ENCODE measurements at places on chromosomes 4 and X.

GRCh38 chr4:109947457-109947856, 34.8 kb downstream of the EGF start:
- no peak for DNase-seq

DNA sequence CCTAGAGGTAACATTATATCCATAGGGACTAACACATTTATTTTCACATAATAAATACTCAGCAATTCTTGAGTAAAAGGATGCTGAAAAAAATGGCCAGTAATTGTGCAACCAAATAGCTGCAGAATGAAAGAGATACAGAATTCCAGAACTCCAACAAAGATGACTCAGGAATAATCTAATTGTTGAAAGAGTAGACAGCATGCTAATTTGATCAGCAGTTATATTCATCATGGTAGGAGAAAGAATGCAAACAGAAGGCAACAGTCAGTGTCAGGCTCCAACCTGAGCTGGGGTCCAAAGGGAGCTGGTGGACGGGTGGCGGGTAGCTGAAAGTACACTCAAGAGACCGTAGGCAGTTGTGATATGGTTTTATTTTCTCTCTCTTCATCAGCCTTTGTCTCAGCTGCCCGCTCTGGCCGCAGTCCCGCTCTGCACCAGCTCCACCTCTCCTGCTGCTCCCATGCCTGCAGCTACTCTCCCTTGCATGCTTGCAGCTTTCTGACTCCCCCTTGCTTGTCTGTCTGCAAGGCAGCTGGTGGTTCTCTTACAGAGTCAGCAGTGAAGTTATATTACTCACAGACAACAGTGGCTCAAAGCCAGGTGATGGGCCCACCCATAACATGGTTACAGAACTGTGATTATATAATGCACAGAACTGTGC, 1150.1 kb downstream of the STIM2 start:
- DNase-seq, result no peak

- DNase-seq, result no peak
Measured at GRCh38 chr4:156963419-156963818, 8.2 kb downstream of the PDGFC start.

- DNase-seq, result no peak
Measured at GRCh38 chrX:105101378-105101777, 119.1 kb downstream of the TEX13A start.

DNA sequence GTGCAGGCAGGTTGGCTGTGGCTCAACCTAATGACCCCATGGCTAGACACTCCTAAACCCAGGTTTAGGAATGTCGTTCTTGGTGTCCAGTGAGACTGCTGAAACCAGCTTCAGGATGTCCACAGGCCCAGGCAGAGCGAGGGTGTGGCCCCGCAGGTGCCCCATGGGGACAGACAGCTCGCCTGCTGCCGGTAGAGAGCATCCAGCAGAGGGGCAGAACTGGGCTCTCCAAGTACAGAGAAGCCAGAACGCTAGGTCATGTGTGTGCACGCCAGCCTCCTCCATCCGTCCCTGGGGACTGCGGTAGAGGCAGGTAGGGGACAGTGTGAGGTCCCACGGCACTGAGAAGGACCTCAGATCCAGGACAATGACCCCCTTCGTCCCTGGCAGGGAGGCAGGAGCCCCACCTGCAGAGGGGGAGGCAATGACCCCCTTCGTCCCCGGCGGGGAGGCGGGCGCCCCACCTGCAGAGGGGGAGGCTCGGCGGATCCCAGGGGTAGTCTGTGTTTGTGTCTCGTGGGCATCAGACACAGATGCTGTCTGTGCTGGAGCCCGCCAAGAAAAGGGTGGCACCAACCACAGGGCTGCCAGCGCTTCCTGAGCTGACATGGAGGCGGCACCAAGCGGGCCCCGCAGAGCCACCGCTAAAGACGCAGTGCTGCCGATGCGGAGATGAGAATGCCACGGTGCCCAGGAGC, 118.4 kb downstream of the FAM53A start:
- no peak for DNase-seq

DNA sequence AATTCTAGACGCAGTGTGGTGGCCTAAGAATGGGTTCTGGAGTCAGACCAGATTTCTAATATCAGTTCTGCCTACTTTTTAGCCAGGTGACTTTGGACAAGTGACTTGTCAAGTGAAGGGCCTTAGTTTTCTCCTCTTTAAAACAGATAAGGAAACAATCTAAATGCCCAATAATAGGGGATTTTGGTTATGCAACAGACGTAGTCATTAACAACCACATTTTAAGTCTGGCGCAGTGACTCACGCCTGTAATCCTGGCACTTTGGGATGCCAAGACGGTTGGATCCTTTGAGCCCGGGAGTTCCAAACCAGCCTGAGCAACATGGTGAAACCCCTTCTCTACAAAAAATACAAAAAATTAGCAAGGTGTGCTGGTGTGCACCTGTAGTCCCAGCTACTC, 2.1 kb upstream of the ZMYM3 start:
- DNase-seq, result no peak

DNA sequence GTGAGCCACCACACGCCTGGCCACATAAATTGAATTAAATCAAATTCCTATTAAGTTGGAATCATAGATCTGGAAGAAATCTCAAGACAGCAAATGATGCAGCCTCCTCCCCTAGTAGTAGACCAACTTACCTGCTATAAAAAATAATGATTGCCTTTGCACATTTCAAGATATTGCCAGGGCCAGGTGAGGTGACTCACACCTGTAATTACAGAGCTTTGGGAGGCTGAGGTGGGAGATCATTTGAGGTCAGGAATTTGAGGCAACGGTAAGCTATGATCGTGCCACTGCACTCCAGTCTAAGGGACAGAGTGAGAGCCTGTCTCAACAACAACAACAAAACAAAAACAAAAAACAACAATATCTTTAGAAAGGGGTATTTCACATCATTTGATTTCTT, 17.0 kb upstream of the WWC2 start:
- no peak for DNase-seq

DNA sequence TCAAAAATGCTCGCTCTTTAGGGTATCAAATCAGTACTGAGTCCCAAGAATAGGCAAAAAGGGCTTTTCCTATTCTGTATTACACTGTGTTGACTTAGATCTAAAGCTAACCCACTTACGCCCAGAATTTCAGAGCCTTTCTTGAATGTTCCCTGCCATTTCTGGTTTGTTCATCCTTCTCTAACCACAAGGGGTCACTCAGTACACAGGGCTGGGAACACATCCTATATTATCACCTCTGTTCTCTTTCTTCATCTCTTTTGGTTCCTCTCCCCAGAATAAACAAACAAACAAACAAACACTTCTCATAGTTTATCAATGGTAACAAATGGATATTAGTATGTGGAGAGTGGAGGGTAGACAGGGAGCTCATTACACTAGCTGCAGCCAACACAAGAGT, 25.5 kb upstream of the MORC4 start:
- DNase-seq, result no peak

DNA sequence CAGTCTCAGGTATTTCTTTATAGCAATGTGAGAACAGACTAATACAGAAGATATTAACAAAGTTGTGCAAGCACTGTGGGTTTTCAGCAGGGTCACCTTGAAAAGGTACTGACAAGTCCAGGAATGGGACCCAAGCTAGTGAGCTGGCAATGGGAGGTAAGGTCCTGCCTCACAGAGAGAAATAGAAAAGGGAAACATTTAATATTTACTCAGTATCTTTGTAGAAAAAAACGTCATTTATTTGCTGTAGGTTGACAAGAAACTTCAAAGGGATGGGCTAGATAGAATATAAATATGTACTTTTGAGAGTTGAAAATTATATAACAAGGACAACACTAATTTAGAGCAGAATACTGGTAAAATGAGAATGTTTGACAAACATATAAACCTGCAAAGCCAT, 89.0 kb downstream of the GPRIN3 start:
- no peak for DNase-seq

DNA sequence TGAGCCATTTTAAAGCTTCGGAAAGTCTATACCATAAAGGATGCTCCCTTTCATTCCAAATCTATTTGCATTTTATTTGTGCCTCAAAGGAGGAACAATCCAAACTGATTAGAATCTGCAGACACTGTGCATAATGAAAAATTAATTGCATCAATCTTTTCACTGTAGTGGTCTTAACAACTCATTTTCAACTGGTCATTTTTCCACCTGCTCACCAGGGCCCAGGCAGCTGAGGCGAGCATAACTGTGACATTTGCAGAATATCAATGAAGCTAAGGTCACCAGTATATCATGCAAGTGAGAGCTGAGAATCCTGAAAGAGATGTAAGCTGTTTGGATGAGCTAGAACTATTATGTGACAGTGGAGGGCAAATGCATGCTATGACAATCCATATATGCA, 387.3 kb upstream of the TECRL start:
- DNase-seq, result no peak

DNA sequence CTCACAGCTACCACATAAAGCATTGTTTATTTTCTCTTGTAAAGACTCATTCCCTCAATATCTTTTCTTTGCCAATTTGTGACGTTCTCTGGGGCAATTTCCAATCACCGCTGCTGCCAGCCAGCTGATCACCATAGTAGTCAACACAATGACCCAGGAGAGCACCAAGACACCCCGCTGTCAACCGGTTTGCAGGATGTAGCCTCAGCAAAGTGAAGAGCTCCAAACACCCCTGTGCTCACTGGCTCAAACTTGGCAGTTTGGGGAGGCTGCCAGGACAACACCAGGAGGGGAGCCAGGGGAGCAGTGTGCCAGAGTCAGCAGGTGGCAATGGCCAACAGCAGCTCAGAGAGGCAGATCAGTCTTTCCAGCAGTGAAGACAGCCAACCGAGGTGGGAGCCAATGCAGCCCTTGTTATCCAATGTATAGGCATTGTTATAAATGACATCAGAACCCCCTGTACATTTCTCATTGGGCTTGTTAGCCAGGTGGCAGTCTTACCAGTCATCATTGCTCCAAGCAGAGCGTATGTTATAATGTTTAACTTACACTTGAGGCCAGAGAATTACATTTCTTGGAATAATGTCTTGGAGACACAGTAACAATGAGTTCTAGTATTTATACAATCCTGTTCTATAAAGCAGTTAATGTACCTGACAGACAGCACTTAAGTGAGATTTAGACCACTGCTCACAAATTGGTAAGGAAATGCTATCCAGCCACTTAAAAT, 274.9 kb upstream of the GK2 start:
- DNase-seq, result no peak

- no peak for DNase-seq
Measured at GRCh38 chrX:7145454-7145853, 2.1 kb upstream of the STS start.

DNA sequence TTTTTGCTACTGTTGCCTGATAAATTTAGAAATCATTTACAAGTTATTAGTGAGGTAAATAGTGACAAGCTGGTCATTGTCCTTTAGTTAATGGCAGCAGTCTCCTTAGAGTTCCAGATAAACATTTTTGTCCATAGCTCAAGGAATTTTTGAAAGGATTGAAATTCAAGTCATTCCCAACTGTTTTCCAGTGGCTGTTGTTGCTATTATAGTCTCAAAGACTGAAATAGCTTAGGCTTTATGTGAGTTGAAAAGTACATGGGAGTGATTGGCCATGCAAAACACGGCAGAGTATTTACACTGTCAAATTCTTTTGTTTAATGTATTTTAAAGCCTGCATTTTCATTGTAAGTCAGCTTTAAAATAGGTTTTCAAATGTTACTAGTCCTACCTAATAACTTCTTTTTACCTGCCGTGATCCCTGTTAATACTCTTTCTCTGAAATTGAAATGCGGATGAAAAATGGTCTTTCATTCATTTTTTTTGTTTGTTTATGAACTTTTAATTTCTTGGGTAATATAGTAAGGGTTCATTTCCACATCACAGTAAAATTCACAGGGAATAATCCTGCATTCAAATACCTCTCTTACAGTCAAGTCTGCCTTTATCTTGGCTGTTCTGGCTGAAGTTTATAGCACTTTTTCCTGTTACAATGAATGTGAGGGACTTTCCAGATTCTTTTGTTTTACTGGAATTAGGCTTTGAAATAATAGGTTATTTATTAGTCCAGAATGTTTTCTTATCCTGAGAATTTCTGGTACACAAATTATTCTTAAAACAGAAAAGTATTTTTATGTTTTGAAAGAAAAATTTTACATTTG, 85.1 kb downstream of the PDLIM5 start:
- no peak for DNase-seq

GRCh38 chr4:89800012-89800516, 36.9 kb downstream of the SNCA start:
- DNase-seq, result no peak
